ENCODE measurements at places on chromosomes 2 and 18. TPM values are rescaled to one million over a fixed set of nuclear protein-coding genes. Genes with fewer than 3 reads are reported as not detected.

DNA sequence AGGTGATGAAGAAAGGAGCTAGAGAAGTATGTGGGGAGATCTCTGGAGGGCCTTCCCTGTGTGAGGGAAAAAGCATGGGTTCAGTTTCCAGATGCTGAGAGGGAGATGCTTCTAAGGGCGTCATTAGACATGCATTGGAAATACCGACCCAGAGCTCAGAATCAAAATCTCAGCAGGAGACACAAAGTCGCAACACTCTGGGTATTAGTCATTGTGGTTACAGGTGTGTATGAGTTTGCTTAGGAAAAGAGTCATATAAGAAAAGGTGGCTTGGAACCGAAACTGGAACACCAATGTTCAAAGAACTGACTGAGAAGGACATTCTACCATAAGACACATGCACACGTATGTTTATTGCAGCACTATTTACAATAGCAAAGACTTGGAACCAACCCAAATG, 477.1 kb downstream of the FBXO15 start:
- H3K27ac ChIP-seq: no peak overlapping the region
- H3K27me3 ChIP-seq: no peaks in the 10 kb centered on the region
- H3K4me1 ChIP-seq: no peaks in the 10 kb centered on the region
- DNase-seq: no peak
- H3K36me3 ChIP-seq: no peaks in the 10 kb centered on the region

GRCh38 chr18:66156946-66157687, 406.3 kb downstream of the CDH7 start:
- H3K4me1 ChIP-seq: no peaks in the 10 kb centered on the region
- H3K27ac ChIP-seq: no peak overlapping the region
- no peak for DNase-seq
- H3K27me3 ChIP-seq: no peaks in the 10 kb centered on the region

- no peaks in the 10 kb centered on the region for H3K36me3 ChIP-seq
- no peak for DNase-seq
- H3K27ac ChIP-seq: no peak overlapping the region
- H3K4me3 ChIP-seq: no peak overlapping the region
- no peaks in the 10 kb centered on the region for H3K27me3 ChIP-seq
- no peaks in the 10 kb centered on the region for H3K4me1 ChIP-seq
These were observed 56.5 kb downstream of the CCDC195 start for GRCh38 chr2:224659714-224660113.

Gene UCN
- total RNA-seq: 2.6 TPM

Gene C1D
- total RNA-seq: 19.5 TPM

GRCh38 chr2:158457092-158457825, 507 bp downstream of the PKP4 start:
- no peaks in the 10 kb centered on the region for H3K36me3 ChIP-seq
- no peaks in the 10 kb centered on the region for H3K27me3 ChIP-seq
- H3K4me1 ChIP-seq: no peaks in the 10 kb centered on the region

DNA sequence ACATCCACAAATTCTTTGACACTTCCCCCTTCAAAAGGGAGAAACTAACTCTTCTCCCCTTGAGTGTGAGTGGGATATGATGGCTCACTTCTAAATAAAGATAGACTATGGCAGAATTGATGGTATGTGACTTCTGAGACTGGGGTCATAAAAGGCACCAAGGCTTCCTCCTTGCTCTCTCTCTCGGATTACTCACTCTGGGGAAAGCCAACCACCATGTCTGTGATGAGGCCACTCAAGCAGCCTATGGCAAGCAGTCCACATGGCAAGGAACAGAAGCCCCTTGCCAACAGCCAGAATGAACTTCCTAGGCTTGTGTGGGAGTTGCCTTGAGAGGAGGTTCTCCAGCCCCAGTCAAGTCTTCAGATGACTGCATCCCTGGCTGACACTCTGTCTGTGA, 43.6 kb downstream of the KIAA2012 start:
- no peak for DNase-seq
- no peaks in the 10 kb centered on the region for H3K4me1 ChIP-seq
- H3K36me3 ChIP-seq: no peaks in the 10 kb centered on the region
- no peak overlapping the region for H3K27ac ChIP-seq
- H3K27me3 ChIP-seq: peaks cover 3% of the 10 kb centered on the region
- H3K4me3 ChIP-seq: no peak overlapping the region

DNA sequence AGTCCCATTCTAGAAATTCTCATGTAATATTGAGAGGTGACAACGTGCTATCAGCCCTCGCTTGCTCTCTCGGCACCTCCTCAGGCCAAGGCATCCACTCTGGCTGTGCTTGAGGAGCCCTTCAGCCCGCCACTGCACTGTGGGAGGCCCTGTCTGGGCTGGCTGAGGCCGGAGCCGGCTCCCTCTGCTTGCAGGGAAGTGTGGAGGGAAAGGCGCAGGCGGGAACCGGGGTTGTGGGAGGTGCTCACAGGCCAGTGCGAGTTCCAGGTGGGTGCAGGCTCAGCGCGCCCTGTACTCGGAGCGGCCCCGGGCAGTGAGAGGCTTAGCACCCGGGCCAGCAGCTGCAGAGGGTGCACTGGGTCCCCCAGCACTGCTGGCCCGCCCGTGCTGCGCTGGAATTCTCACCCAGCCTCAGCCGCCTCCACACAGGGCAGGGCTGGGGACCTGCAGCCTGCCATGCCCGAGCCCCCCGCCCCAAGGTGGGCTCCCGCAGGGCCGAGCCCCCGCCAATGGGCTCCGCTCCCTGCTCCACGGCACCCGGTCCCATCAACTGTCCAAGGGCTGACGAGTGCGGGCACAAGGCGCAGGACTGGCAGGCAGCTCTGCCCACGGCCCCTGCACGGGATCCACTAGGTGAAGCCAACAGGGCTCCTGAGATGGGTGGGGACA, 1680.6 kb upstream of the LRRTM1 start:
- H3K4me1 ChIP-seq: no peaks in the 10 kb centered on the region
- no peak overlapping the region for H3K4me3 ChIP-seq

DNA sequence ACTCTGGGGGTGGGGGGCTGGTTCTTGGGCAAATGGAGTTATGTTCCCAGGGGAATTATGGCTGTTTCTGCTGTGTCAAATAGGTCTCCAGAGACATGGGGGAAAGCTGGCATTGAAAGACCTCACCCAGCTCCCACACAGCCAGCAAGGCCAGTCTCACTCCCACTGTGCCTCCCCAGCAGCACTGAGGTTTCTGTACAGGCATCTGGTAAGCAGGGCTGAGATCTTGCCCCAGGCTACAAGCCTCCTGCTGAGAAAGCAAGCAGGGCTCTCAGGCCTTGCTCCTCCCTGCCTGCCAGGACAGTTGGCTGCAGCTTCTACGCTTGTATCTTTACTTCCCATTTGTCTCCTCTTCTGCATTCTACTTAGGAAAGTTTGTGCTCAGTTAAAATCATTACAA, 50.5 kb upstream of the FHOD3 start:
- no peaks in the 10 kb centered on the region for H3K4me1 ChIP-seq
- no peak for DNase-seq
- H3K4me3 ChIP-seq: no peak overlapping the region
- no peaks in the 10 kb centered on the region for H3K36me3 ChIP-seq

GRCh38 chr2:159044804-159045286, 76.4 kb downstream of the TANC1 start:
- no peaks in the 10 kb centered on the region for H3K4me1 ChIP-seq
- H3K27ac ChIP-seq: no peak overlapping the region
- no peak for DNase-seq
- no peak overlapping the region for H3K4me3 ChIP-seq
- no peaks in the 10 kb centered on the region for H3K27me3 ChIP-seq
- H3K36me3 ChIP-seq: no peaks in the 10 kb centered on the region

DNA sequence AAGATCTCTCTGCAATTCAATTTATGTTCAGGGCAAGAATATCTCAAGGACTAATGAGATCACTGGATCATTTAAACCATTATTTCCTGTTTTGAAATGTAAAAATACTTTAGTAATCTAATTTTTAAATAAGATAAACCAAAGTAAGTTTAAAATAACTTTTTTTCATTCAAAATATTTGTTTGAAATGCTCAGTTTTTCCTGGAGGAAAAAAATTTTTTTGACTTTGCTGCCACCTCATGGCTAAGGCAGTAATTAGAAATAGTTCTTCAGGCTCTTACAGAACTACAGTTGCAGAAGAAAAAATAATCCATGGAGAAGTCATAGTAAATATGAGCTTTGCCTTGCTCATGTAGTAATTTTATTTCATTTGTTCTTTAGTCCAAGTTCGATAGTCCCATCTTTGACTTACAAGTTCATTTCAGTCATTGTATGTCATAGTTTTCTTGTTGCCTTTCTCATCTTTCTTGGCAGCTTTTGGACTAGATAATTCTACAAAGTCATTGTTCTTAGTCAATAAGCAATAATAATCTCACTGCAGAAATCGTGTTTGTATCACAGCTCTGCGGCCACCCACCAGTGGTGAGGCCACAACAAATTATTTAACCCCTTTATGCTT, 127.4 kb downstream of the DPP4 start:
- no peaks in the 10 kb centered on the region for H3K36me3 ChIP-seq
- peak; percentile 32 for DNase-seq
- H3K4me3 ChIP-seq: no peak overlapping the region
- no peaks in the 10 kb centered on the region for H3K4me1 ChIP-seq

DNA sequence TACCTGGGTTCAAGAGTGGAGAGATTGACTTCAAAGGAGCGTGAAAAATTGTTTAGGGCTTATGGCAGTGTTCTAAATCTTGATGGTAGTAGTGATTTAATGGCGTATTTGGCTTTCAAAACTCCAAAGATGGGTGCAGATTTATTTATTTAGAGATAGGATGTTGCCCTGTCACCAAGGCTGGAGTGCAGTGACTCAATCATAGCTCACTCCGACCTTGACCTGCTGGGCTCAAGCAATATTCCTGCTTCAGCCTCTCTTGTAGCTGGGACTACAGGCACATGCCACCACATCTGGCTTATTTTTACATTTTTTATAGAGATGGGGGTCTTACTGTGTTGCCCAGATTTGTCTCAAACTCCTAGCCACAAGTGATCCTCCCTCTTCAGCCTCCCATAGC, 52.5 kb downstream of the FAM117B start:
- no peak overlapping the region for H3K4me3 ChIP-seq
- no peak for DNase-seq
- no peaks in the 10 kb centered on the region for H3K27me3 ChIP-seq
- H3K27ac ChIP-seq: no peak overlapping the region
- H3K36me3 ChIP-seq: no peaks in the 10 kb centered on the region
- H3K4me1 ChIP-seq: no peaks in the 10 kb centered on the region

Gene CHST9
- total RNA-seq: 6.1 TPM

Gene SLC4A3
- total RNA-seq: 18.7 TPM

- no peak overlapping the region for H3K4me3 ChIP-seq
- H3K27me3 ChIP-seq: no peaks in the 10 kb centered on the region
- peaks cover 7% of the 10 kb centered on the region for H3K4me1 ChIP-seq
- peak overlapping the region; percentile 40 for H3K27ac ChIP-seq
- no peaks in the 10 kb centered on the region for H3K36me3 ChIP-seq
- DNase-seq: no peak
These were observed 57.2 kb downstream of the CYB5A start for GRCh38 chr18:74234326-74235171.

DNA sequence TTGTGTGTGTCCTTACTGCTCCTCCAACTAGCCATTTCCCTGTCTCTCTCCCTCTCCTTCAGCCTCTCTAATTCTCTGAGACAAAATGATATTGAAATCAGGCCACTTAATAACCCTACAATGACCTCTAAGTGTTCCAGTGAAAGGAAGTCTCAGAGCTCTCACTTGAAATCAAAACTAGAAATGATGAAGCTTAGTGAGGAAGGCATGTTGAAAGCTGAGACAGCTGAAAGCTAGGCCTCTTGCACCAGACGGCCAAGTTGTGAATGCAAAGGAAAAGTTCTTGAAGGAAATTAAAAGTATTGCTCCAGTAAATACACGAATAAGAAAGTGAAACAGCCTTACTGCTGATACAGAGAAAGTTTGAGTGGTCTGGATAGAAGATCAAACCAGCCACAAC, 72.9 kb downstream of the PRKCE start:
- no peaks in the 10 kb centered on the region for H3K4me1 ChIP-seq
- H3K27me3 ChIP-seq: no peaks in the 10 kb centered on the region

DNA sequence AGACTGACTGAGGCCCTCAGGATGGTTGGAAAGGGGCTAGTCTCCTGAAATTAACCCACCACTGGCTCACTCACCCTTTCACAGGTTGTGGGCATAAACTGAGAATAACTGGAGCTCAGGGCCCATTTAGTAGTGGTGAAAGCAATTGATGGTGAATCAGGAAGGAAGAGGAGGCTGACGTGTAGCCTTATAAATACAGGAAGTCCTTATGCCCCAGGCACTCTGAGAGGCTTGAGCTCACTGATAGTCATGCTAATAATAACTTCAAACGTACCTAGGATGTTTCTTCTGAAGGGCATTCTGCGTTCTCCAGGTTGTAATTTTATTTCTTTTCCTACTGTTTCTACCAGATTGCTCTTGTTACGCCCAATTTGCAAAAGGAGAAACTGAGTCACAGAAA, 328.4 kb downstream of the CLIP4 start:
- no peak overlapping the region for H3K27ac ChIP-seq
- no peak overlapping the region for H3K4me3 ChIP-seq
- H3K36me3 ChIP-seq: no peaks in the 10 kb centered on the region
- H3K4me1 ChIP-seq: peaks cover 6% of the 10 kb centered on the region
- H3K27me3 ChIP-seq: no peaks in the 10 kb centered on the region

- no peak for DNase-seq
- H3K27ac ChIP-seq: no peak overlapping the region
- H3K36me3 ChIP-seq: peaks cover 6% of the 10 kb centered on the region
- no peak overlapping the region for H3K4me3 ChIP-seq
These were observed 122.5 kb downstream of the KLHL29 start for GRCh38 chr2:23507267-23508065.

DNA sequence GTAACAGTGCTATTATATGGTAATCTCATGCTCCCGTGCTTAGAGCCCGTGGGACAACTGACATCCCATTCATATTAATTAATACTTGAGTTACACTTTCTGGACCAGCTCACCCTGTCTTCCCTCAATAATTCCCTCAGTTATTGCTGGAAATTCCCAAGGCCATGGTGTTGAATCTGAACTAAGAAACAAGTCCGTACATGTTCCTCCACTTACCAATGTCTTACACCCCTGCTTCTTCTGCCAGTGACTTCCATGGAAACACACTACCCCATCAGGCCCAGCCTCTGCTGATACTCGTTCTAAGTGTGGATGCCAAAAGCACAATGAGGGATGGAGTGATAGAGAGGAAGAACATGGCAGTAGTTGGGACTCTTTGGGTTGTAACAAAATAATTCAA, 193.7 kb downstream of the RND3 start:
- no peaks in the 10 kb centered on the region for H3K4me1 ChIP-seq
- H3K27me3 ChIP-seq: no peaks in the 10 kb centered on the region
- no peak for DNase-seq
- H3K36me3 ChIP-seq: no peaks in the 10 kb centered on the region

DNA sequence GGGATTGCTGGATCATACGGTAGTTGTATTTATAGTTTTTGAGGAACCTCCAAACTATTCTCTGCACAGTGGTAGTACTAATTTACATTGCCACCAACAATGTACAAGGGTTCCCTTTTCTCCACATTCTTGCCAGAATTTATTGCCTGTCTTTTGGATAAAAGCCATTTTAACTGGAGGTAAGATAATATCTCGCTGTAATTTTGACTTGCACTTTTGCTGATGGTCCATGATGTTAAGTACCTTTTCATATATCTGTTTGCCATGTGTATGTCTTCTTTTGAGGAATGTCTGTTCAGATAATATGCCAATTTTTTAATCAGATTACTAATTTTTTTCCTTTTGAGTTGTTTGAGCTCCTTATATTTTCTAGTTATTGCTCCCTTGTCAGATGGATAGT, 158.8 kb downstream of the CCDC102B start:
- H3K27ac ChIP-seq: no peak overlapping the region
- no peaks in the 10 kb centered on the region for H3K4me1 ChIP-seq
- no peak for DNase-seq
- H3K4me3 ChIP-seq: no peak overlapping the region
- H3K36me3 ChIP-seq: no peaks in the 10 kb centered on the region

Data from spinal cord (tissue), 10 donors.